ENCODE measurements at places on chromosomes 5 and 9.

- DNase-seq = no peak
Observed at GRCh38 chr5:113612060-113612496, 98.6 kb downstream of the YTHDC2 start.

DNA sequence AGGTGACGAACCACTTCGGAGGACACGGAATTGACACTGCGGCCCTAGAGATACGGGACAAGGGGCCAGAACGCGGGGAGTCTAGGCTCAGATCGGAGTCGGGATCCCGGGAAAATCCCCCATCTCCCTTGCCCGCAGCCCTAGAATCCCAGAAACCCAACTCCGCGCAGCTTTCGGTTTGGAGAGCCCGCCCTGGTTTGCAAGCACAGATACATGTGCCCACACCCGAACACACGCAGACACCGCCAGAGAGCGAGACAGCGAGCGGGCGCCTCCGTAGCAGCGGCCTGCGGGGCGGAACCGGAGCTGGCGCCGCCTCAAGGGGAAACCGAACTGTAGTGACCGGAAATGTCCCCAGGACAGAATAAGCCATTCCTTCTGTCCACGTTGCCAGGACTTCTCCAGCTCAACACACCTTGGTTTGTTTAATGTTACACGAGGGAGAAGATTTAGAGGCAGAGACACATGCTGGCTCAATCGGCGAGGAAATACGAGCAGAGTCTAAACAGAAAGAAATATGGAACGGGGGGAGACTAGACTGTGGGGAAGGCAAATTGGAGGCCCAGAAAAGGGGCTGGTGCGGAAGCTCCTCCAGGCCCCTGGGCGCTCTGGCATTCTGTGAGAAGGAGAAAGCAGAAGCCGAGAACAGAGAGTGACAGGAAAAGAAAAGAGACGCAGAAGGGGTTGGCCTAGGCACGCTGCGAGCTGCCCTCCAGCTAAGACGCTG, 2.9 kb upstream of the PAX5 start:
- peak; percentile 80 for DNase-seq

DNA sequence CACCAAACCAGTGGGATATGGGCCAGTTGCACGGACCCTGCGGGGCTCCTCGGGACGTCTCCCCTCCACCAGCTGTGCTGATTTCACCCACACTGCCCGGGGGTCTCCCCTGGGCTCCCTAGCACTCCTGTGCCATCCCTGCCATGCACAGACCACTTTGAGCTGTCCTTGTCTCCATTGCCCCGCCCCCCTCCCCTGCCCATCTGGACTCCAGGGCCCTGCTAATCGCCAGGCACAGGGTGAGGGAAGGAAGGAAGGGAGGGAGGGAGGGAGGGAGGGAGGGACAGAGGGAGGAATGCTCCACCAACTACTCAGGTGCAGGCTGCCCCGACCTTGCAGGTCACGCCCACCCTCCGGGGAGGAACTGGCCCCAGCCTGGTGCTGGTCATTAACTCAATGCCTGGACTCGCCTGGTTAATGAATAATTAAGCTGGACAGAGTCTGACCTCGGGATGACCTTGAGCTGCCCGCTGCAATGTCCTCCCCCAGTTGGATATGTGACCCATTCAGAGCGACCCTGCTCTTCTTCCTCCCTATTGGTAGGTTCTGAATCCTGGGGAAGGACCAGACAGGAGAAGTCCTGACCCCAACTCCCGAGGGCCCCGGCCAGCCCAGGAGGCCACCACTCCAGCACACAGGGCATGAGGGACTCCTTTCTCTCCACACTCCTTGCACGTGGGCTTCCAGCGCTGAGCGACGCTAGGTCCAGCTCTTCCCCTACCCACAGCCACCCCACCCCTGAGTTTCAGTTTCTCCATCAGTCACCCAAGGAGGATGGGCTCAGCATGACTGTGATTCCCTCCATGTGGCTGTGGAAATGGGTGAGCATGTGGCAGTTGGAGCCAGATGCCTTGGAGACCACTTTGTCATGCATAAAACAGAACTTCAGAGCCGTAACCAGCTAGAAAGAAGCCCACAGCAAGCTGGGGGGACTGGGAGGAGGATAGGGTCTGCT, 62.1 kb downstream of the C9orf50 start:
- no peak for DNase-seq

DNA sequence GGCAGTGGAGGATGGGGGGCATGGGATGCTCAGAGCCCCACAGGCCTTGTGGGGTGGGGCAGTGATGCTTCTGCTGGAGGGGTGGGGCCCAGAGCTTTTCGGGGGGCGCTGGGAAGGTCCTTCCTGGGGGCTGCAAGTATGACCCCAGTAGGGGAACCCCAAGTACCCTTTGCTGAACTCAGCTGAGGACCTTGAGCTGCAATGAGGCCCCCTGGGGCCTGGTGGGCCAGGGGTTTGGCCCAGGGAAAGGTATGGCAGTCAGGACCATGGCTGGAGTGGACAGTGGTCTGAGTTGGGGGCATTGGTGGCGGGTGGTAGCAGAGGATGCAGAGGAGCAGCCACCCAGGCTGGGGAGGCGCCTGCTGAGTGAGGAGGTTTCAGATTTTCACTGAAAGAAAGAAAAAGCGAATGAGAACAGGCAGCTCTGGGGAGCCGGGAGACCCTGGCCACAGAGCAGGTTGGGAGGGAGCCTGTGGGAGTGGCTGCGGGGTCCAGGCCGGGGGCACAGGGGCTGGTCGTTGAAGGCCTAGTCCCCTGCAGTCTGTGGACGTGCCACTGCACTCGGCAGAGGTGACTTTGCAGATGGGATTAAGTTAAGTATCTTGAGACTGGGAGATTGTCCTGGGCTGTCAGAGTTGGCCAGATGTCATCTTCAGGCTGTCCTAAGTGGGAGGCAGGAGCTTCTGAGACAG, 19.2 kb downstream of the WNK2 start:
- DNase-seq = no peak

DNA sequence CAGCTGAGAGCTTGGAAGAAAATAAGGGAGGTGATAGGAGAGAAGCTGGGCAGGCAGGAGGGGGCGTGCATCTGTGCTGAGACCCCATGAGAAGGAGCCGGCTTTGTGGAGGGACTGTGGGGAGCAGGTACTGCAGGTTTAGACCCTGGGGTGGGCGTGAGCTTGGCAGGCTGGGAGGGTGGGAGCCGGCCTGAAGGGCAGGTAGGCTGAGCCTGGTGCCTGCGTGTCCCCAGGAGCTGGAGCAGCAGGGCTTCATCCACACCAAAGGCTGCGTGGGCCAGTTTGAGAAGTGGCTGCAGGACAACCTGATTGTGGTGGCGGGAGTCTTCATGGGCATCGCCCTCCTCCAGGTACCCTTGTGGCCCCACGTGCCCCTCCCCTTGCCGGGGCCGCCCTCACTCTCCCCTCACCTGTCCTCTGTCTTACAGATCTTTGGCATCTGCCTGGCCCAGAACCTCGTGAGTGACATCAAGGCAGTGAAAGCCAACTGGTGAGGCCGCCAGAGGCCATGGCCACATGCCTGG, 9.2 kb downstream of the TSPAN17 start:
- DNase-seq = no peak

- DNase-seq = no peak
Observed at GRCh38 chr5:97449172-97449571, 266.1 kb upstream of the RIOK2 start.
